Fibroblast of upper back skin (primary cell): ENCODE measurements at places on chromosomes 5 and 9.

DNA sequence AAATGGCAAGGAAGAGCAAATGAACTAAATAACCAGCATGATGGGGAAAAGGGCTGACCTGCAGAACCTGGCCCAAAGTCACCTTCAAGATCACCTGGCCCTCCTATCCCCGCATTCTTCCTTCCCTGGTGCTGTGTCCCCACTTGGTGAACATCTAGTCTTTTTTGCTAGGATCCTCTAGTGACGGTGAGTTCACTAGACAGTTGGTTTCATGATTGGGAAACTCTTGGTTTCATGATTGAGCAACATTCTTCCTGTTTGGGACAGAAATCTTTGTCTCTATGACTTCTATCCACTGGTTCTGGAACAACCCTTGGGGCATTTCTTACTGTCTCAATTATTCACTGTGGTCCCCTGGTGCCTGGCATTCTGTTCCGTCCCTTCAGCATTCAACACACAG lies 50.2 kb upstream of the DAB2IP start:
- DNase-seq = no peak

- no peak for DNase-seq
These were observed 95.0 kb upstream of the RUFY1 start for GRCh38 chr5:179455320-179455719.

DNA sequence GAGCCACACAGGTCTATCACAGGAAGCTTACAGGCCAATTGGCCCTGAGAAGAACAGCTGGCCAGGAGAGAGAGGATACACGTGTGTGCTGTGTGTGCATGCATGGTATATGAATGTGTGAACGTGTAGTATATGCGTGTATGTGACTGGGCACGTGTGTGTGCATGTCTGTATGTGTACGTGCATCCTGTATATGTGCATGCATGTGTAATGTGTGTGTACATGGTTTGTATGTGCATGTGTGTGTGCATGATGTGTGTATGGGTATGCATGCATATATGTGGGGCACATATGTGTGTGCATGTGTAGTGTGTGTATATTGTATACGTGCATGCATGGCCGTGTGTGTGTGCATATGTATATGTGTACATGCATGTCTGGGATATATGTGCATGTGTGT lies 57.0 kb upstream of the FCN2 start:
- DNase-seq = no peak

- DNase-seq = no peak
These were observed 43.4 kb downstream of the RXRA start for GRCh38 chr9:134369416-134370212.

DNA sequence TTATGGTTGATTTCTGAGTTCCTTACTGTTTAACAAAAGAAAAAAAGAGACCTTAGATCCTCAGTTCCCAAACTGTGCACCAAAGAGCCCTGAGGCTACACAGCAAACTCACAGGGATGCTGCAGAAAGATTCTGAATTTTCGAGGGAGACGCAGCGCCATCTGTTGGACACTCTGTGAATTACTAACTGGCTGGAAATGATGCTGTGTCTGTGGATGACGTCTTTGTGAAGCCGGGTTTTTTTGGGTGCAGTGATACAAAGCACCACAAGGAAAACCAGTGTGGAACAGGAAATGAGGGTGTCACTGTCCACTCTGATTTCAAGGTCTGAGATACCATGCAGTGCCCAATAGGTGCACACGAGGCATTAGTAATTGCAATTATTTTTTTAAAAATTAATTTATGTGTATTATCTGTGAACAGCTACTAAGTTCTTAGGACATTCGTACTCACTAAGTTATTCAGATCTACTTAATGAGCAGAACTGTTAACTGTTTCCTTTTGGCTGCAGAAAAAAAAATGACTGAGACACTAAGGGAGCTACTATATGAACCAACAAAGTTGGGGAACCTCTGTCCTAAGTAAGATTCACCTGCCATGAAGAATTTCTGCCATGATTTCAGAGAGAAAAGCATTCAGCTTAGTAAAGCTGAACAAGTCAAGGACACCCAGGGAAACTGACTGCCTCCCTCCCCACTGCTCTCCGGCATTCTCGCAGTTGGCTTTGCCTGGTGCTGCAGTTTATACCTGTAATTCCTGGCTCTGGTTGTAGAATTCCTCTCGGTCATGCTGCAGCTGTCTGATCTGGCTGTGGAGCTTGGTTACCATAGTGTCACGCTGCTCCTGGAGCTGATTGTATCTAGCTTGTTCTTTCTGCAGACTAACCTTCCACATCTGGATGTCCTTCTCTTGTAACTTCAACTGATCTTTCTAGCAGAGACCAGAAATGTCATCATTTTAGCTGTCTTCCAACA lies 23.4 kb downstream of the SPACA9 start:
- DNase-seq = peak; percentile 78

DNA sequence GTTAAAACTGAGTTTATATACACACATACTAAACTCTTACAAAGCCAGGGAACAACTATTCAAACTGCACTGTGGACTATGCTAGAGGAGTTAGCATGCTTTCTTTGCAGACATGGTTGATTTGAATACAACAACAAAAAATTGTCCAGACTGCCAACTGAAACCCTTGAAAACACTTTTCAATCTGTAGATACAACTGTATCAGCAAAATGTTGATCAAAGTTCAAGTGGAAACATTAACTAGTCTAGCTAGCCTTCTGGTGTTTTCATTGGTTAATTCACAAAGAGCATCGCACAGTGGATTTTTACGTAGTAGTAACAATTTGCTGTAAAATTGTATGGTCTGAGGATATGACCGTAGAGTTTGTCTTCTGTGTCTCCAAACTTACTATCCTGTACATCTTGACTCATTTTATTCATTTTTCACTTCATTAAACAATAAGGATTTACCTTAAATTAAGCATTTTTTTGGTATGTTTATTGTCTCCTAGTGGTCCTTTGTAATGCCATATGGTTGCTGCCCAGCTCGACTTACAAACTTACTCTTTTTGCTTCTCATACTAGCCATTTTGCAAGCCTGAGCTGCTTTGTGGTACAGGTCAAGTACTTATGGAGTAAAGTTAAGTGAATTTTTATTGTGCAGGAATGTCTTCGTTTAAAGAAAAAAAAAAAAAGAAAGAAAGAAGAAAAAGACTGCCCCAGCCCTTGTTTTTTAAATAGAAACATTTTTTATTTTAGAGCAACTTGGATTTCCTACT lies 123.4 kb downstream of the ZCCHC7 start:
- peak; percentile 3 for DNase-seq

DNA sequence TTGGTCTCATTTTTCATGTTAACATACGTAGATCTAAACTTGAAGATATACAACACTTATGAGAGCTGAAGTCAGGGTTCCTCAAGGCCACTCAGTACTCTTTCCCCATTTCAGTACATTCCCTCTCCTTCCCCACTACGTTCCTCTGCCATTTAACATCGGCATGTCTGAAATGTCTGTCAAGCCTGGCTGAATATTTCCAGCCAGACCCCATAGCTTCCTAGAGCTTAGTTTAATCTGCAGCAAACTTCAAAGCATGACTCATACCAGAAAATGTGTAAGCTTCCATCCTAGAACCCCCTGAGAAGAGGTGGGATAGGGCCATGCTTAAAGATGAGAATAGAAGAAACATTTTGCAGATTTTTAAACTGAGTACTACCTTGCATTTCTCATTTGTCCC lies 6.2 kb downstream of the GZMA start:
- peak; percentile 47 for DNase-seq

GRCh38 chr9:129712634-129713401 lies 40.0 kb downstream of the PTGES start:
- DNase-seq = peak; percentile 83

GRCh38 chr9:131856105-131856504 lies 116.2 kb upstream of the RAPGEF1 start:
- DNase-seq = no peak

DNA sequence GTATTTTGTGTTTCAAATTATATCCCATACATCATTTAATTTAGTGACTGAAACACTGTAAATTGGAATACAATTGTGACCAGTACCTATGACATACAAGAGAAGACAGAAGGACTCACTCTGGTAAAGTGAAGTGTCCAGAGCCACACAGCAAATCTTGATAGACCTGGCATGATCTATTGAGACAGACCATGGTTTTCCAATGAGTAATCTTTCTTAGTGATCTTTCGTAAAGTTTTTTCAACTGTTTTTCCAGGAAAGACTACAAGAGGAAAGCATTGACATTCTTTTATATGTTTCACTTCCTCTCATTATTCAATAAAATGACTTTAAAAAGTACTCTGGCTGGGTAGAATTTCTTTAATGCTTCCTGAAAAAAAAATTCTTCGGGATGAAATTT lies 43.3 kb upstream of the ALDH1A1 start:
- no peak for DNase-seq

- DNase-seq = no peak
These were observed 2.1 kb downstream of the CSF2 start for GRCh38 chr5:132075719-132076077.

DNA sequence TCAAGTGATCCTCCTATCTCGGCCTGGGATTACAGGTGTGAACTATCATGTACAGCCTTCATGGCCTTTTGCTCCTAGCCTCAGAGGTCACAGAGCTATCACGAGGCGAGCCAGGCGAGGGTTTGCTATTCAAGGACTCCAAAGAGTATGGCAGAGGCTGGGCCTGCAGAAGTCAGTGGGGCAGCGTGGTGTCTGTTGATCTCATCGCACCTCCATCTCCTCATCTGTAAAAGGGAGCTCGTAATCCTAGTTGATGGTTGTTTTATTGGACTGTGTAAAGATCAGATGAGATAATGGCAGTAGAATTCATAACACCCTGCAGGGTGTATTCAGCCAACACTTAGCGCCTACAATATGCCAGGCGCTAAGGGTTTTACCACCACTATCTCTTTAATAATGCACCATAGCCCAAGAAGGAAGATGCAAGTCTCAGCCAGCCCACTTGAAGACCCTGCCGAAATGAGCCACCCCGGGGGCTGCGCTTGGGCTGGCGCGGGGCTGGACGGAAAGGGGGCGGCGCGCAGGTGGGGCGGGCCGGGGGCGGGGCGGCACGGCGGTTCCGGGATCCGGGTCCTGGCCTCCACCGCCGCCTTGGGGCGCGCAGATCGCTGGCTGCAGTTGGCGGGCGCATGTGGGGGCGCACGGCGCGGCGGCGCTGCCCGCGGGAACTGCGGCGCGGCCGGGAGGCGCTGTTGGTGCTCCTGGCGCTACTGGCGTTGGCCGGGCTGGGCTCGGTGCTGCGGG lies at the start of gene GALNT12:
GALNT12 (plus strand) TSS at position 601 of the 744 bp plus-strand sequence; CDS start at position 630, 29 bp downstream.
- no peak for DNase-seq

- DNase-seq = peak; percentile 83
These were observed 27.0 kb downstream of the SUB1 start for GRCh38 chr5:32612134-32612888.

DNA sequence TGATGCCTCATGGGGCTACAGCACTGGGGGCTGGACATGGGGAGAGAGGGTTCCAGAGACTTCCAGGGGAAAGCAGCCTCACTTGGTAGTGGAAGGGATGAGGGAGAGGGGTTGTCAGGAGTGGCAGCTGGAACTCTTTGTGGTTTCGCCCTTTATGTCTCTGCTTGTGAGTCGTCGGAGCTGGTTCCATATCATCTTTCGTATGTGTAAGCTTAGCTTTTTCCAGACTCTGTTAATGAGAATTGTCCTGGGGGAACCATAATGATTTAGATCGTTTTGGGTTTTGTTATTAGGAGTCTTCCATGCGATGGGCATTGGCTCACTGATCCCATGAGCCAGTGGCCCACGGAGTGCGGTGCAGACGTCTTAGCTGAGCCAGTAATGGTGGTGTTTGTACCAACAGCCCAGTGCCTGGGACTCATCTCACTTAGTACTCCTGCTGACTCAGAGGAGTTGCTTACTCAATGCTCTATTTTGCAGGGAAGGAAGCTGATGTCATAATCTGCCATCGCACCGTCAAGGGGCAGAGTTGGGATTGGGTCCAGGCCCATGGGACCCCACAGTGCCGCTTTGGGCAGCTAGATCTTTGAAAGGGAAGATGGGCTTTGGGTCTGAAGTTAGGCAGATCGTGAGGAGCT lies 48.5 kb downstream of the NEK6 start:
- peak; percentile 84 for DNase-seq

- peak; percentile 55 for DNase-seq
These were observed 66.9 kb downstream of the TMC1 start for GRCh38 chr9:72588336-72588735.

DNA sequence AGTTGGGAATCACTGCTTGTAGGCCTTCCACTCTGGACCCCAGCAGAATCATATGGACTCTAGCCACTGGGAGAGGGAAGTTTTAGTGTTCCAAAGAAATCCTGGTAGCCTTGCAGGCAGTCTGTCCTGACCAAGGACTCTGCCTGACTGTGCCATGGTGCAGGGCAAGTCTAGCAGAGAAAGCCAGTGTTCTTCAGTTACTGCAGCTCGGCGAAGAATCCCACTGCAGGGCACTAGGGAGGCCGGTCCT lies 20.3 kb upstream of the MATR3 start:
- DNase-seq = no peak

GRCh38 chr5:38441453-38442246 lies 114.8 kb downstream of the LIFR start:
- peak; percentile 90 for DNase-seq

- peak; percentile 35 for DNase-seq
These were observed 46.0 kb upstream of the SPIN1 start for GRCh38 chr9:88342246-88342645.

- DNase-seq = peak; percentile 29
These were observed 84.5 kb upstream of the SMIM23 start for GRCh38 chr5:171701100-171701541.
